ENCODE measurements at places on chromosomes 16 and 17. TPM values are rescaled to one million over a fixed set of nuclear protein-coding genes. Genes with fewer than 3 reads are reported as not detected.

SRCIN1 gene
- 14.8 TPM for total RNA-seq

BHLHA9 gene
- not detected for total RNA-seq

KRTAP16-1 gene
- total RNA-seq = not detected

SRL gene
- 38.6 TPM for total RNA-seq

CASKIN1 gene
- total RNA-seq = 7.3 TPM

KRT15 gene
- 80.3 TPM for total RNA-seq

RNF227 gene
- total RNA-seq = 32.9 TPM

TRIM47 gene
- total RNA-seq = 14.9 TPM

ITFG1 gene
- 91.5 TPM for total RNA-seq
